Bone marrow (tissue), 2 donors: ENCODE measurements at places on chromosomes 6 and 20.

DNA sequence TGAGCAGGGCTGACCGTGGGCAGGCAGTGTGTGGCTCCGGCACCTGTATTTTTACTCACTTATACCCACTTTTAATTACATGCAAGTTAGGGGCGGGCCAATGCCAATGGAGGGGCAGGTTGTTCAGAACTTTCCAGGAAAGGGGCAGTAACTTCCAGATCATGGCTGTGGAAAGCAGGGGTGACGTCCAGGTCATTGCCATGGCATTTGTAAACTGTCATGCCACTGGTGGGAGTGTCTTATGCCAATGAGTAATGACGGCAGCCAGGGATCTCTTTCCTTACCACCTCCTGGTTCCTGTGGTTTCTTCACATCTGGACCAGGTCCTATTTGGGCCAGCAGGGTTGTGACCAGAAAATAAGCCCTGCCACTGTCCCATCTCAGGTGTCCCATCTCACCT is 258.7 kb downstream of the THBS2 start:
- DNase-seq = no peak

GRCh38 chr6:111626441-111626840 is 20.8 kb upstream of the TRAF3IP2 start:
- no peak for DNase-seq

GRCh38 chr6:89449193-89449592 is 16.2 kb downstream of the ANKRD6 start:
- no peak for DNase-seq

- DNase-seq = no peak
Measured at GRCh38 chr20:29687438-29687837, 1570.0 kb upstream of the DEFB115 start.

GRCh38 chr6:157634546-157634945 is 188.5 kb upstream of the SNX9 start:
- no peak for DNase-seq

- no peak for DNase-seq
Measured at GRCh38 chr6:103570431-103570830, 1289.3 kb downstream of the HACE1 start.

DNA sequence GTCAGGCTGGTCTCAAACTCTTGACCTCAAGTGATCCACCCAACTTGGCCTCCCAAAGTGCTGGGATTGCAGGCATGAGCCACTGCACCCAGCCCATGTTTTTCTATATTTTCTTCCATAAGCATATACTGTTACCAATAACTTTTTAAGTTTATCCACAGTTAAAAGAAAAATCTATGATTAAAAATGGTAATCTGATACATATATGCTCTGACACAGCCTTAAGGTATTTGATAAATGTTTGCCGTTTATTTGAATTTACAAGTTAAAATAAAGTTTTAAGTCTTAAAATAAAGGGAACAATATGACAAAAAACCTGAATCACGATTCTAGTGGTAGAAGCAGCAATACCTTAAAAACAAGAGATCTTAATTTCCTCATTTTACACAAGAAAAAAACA is 5.2 kb downstream of the STK38 start:
- DNase-seq = no peak

- no peak for DNase-seq
Measured at GRCh38 chr6:75421316-75422023, 72.1 kb downstream of the FILIP1 start.

DNA sequence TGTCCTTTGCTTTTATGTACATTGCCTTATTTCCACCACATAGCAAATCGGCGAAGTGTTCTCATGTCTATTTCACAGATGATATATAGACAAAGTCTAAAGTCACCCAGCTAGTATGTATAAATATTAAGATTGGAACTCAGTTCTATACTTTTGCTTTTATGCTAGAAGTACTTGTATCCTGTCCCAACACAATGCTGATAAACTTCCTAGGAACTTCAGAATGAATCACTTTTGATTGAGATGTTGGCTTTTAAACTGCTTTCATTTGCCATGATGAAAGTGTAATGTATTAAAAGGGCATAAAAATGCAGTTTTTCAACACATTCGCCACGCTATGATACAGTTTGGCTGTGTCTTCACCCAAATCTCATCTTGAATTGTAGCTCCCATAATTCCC is 50.8 kb downstream of the GCLC start:
- no peak for DNase-seq

DNA sequence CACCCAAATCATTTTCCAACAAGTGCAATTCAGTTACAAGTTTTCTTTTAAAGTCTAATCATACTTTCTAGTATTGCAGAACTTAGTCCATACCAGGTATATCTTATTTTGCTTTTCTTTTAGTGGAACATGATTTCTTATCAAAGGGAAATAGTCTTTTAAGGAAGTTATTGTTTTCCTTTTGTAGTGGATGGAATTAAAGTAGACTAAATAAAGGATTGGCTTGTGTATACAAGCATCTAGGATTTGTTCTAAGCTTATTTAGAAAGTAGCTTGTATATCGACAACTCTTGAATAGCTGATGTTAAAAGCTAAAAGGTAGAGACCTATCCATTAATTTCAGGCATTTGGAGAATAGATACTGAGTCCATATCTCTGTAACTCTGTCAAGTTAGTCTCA is 14.8 kb downstream of the DCBLD1 start:
- DNase-seq = no peak

GRCh38 chr6:5163247-5163646 is 78.1 kb downstream of the PPP1R3G start:
- DNase-seq = no peak

DNA sequence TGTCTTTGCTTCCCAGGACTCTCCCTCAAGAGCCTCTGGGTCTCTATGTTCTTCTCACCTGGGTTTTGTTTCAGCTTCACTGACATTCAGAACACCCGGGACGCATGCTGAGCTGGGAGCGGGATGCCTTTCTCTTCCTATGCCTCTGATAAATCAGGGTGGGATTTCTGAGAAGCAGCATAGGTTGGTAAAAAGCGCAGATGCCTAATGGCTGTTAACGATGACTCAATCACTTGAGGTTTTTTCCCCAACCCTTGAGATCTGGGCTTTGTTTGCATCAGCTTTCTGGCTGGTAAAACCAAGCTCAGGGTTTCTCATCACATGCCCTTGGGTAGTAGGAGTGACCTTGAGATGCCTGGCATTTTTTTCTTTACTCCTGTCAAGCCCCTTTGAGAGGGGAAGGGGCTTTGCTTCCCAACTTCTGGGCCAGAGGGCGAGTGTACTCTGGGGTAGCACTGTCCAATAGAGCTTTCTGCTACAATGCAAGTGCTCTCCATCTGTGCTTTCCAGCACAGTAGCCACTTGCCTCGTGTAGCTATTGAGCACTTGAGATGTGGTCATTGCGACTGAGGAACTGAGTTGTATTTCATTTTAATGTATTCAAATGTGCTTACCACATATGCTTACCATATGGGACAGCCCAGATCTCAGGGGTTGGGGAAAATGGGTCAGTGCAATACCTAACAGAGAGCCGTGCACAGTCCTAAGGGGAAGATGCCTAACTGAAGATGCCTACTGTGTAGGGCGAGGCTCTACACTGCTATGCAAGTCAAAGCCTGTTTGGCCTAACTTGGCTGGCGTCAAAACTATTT is 69.1 kb downstream of the PPP1R14C start:
- DNase-seq = no peak

DNA sequence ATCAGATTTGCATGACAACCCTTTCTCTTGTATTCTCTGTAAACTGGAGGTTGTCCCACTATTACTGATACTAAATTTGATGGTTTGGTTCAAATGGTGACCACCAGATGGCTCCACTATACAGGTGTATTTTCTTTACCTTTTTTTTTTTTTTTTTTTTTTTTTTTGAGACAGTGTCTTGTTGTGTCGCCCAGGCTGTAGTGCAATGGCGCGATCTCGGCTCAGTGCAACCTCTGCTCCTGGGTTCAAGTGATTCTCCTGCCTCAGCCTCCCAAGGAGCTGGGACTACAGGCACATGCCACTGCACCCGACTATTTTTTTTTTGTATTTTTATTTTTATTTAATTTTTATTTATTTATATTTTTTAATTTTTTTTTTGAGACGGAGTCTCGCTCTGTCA is 6.6 kb upstream of the WTAP start:
- no peak for DNase-seq

DNA sequence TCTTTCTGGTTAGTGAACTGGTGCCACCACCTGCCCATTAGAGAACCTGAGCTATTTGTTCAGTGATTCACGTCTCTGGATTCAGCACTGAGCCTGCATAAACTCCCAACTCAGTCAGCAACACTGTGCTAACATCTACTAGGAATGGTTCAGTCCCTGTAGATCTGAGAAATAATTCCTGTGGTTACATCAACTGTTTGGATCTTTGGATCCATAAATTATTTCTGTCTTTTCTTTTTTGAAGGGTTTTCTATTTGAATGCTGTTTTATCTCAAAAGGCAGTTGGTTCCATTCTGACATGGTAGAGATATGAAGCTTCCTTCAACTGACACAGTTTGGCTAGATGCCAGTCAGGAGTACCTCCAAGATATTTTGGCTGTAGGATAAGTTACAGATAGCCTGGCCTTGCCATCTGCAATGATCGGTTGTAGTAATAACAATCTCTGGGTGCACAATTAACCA is 125.9 kb downstream of the TRMT11 start:
- no peak for DNase-seq

DNA sequence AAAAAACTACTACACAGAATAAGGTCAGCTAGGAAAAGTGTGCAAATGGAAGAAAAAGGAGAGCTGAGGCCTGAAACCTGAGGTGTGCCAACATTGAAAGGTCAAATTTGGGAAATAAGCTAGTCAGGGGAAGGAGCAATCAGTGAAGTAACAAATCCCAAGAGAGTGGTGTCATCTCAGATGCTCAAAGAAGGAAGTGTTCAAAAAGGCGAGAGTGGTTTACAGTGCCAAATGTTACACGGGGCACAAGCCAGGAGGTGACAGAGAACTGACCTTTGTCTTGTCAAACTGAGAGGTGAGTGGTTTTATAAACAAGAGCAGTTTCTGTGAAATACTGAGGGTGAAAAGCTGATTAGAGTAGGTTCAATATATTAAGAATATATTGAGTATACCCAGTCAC is 83.0 kb upstream of the TCF21 start:
- DNase-seq = no peak

- DNase-seq = no peak
Measured at GRCh38 chr20:51447097-51447764, 95.3 kb downstream of the NFATC2 start.

DNA sequence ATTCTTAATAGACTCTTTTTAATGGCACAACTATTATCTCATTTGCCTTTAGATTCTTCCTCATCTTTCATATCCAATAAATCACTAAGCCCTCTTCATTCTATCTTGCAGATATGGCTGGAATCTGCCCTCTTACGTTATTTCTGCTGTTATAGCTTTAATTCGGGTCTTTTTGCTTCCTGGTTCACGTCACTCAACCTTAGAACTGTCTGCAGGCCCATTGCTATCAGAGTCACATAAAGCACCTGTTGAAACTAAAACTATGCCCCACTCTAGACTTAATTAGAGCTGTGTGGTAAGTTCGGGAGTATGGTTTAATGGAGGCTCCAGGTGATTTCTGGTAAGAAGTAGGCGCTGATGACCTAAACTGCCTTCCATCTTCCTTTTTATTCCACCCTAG is 988 bp downstream of the QRSL1 start:
- no peak for DNase-seq

DNA sequence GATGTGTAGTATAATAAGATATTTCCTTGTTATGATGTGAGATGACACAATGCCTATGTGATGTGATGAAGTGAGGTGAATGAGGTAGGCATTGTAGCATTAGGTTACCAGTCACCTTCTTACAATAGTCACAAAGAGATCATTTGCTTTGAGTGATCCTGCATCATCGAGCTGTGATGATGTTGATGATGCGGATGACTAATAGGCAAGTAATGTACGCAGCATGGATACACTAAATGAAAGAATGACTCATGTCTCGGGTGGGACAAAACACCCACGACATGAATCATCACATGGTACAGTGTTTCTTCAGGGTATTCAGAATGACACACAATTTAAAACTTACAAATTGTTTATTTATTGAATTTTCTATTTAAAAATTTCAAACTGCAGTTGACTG is 806.3 kb upstream of the GJE1 start:
- DNase-seq = no peak

DNA sequence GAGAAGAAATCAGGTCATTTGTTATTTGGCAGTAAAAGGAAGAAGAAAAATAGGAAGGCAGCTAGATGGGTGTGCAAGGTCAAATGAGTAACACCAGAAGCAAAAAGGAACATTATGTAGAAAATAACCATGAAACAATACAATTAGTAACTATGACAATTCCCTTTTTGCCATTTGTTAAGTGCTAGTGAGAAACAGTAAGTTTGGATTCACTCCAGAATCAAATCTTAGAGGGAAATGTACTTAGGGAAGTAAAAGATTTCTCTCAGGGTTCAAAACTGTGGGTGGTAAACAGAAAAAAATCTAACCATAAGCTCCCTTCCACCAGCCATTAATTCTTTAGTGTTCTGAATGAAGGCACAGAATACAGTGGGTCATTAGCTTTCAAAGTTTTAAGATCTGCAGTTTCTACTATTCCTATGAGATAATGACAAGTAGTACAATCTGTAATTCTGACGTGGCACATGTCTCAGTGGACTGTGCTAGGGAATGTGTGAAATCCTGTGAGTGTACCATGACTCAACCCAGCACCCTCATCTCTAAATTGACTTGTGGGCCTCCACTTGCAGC is 17.1 kb downstream of the REPS1 start:
- DNase-seq = no peak

DNA sequence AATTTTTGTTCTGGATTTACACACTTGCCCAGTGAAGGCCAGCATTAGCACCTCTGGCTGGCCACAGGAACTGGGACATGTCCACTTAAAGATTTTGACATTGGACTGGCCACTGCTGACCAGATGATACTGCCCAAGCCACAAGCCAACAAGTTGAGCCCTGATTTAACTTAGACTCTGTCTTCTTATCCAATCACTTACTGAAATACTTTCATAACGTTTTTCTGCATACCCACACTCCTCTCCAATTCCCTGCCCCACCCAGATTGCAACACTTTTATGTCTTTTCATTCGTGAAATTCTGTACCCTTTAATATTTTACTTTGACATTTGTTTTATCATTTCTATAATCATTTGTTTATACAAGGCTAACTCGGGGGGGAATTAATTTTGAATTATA is 170.3 kb upstream of the TAB2 start:
- DNase-seq = no peak

DNA sequence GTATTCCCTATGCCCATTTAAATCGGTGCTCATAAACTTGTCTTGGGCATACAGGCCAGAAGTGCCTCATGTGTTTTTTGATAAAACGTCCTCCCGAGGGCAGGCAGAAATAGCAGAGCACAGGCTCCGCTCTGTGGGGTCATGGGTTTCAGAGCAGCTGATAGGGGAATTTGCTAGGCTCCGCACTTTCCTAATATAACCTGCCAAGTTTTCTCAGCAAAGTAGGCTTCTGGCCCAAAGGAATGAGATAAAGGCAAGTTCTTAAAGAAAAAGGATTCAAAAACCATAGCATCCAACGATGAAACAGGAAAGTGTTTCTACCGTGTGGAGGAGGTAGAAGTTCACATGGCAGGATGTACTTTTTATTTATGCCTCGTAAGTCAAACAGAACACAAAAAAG is 69.8 kb upstream of the RALGAPA2 start:
- DNase-seq = no peak
